ENCODE measurements at places on chromosomes 11 and 22.

- no peak for DNase-seq
Measured at GRCh38 chr11:62922653-62923431, 1.7 kb upstream of the CHRM1 start.

DNA sequence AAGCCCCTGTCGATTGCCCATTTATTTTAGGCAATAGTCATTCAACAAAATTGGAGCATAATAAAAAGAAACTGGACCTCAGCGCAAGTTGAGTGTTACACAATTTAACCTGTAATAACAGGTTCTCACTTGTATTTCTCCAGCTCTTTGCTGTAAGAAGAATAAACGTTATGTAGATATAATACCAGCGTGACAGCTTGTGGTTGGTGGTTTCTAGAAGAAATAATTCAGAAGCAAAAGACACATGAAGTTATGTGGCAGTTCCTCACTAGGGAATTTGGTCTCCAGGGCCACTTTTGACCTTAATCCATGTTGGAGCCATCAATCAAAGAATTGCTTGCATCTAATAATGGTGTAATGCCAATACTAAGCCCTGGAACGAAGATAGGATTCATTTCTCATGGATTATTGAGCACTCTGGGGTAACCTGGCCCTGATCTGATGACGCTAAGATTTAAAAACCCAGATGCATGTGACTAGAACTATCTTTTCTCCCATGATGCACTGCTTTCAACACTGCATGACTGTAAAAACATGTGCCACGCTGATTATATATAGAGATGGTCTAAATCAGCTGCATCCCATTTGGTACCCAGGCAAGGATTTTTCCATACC lies 129.7 kb upstream of the LDLRAD3 start:
- no peak for DNase-seq

DNA sequence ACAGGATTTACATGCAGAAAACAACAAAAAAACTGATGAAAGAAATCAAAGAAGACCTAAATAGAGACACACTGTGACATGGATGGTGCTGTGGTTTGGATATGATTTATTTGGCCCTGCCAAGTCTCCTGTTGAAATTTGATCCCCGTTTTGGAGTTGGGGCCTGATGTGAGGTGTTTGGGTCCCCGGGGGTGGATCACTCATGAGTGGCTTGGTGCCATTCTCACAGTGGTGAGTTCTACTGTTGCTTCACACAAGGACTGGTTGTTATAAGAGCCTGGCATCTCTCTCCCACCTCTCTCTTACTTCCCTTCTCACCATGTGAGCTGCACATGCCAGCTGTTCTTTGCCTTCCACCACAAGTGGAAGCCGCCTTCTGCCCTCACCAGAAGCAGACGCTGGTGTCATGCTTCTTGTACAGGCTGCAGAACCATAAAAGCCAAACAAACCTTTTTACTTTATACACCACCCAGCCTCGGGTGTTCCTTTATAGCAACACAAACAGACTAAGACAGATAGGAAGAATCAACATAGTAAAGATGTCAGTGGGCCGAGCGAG lies 7.8 kb upstream of the RTL6 start:
- no peak for DNase-seq

DNA sequence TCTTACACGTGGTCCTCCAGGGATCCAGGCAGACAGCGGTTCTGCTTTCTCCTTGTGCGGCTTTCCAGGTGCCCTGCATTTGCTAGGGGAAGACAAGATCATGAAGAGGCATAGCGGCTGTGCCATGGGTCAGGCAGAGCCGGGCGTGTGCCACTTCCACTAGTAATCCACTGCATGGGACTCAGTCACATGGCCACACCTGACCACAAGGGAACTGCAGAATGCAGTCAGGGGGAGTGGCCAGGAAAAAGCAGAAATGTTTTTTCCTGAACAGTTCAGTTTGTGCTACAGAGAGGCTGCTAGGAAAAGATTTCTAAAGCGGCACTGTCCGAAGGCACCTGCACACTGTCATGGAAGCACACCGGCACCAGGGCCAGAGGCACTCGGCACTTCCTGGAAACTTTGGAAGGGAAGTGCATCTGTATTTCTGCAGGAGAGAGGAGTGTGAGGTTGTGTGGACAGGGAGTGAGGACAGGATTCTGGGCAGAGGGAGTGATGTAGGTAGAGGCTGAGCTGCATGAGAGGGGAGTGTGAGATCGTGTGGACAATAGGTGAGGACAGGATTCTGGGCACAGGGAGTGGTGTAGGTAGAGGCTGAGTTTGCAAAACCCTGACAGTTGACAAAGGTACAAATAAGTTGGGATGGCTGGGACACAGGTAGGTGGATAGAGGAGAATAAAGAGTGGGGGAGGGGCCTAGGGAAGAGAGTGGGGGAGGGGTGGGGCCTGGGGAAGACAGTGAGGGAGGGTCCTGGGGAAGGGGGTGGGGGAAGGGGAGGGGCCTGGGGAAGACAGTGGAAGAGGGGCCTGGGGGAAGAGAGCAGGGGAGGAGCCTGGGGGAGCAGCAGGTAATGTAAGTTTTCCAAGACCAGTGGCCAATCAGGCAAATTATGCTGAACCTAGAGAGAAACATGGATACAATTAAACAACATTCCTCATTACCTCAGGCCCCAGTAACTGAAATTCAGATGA lies 1436.3 kb downstream of the TBC1D22A start:
- DNase-seq, result no peak

- no peak for DNase-seq
Measured at GRCh38 chr11:77141034-77141433, 13.0 kb downstream of the MYO7A start.

DNA sequence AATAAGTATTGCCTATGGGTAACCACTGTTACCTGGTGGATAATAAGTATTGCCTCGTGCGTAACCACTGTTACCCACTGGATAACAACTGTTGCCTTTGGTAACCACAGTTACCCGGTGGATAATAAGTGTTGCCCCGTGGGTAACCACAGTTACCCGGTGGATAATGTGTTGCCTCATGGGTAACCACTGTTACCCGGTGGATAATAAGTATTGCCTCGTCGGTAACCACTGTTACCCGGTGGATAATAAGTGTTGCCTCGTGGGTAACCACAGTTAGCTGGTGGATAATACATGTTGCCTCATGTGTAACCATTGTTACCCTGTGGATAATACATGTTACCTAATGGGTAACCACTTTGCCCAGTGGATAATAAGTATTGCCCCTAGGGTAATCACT lies 9.8 kb upstream of the NXPE4 start:
- no peak for DNase-seq

DNA sequence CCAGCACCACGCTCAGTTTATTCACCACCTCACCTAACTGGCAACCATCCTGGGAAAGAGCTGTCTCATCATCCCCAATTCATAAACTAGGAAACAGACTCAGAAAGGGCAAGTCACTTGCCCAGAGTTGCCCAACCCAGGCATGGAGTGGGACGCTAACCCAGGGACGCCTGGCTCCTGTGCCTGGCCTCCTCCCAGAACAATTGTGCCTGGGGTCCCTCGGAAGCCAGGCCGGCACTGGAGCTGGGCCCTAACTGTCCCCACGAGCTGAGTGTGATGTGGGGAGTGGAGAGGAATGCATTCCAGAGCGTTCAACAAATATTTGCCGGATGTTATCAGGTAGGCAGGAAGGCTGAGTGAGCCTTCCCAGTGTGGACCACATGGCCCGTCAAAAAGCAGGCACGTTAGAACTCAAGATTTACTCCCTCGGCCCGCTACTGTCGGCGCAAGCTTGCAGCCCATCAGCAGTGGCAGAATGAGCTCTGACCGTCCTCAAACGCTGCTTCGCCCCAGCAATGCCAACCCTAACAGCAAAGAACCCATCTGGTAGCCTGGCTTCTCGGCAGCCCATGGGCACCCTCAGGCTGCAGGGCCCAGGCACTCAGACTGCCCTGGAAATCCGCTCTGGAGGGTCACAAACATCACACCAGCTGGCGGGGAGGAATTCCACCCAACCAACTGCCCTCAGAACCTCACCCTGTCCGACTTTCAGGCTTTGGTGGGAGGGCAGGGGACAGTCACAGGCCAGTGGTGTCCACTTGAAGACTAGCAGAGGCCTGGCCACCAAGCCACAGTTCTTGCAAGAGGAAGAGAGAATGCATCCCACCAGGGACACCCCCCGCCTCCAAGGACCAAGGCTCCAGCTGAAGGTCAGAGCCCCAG lies 35.6 kb downstream of the MYH9 start:
- no peak for DNase-seq

GRCh38 chr22:32413719-32414118 lies 1.7 kb upstream of the RTCB start:
- no peak for DNase-seq

- no peak for DNase-seq
Measured at GRCh38 chr22:48588878-48589450, 1238.7 kb downstream of the BRD1 start.

- no peak for DNase-seq
Measured at GRCh38 chr22:49847751-49848689, 5.6 kb upstream of the ZBED4 start.

DNA sequence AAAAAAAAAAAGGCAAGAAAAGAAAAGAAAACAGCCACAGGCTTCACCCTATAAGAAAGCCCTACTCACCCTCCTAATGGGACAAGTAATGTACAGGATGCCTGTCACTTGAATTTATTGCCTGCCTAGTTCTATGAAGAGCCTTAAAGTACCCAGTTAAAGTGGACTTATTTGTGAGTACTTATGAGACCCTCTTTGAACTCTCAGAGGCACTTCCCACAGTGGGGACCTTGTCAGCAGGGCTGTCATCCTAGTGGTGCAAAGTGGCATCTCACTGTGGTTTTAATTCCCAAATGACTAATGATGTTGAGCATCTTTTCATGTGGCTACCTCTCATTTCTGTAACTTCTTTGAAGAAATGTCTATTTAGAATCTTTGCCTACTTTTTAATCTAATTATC lies 41.8 kb upstream of the BARX2 start:
- DNase-seq, result no peak

DNA sequence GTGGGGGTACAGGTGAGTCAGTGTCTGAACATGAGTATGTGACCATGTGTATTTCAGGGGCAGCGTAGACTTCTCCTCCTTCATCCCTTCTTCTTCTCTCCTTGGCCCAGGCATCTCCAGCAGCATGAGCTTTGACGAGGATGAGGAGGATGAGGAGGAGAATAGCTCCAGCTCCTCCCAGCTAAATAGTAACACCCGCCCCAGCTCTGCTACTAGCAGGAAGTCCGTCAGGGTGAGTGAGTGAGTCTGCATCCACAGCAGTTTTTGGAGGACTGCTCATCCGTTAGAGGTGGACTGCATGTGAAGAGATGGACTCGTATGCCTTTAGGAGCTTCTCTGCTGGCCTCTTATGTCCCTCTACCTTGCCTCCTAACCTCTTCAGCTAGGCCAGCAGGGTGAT lies 15.6 kb downstream of the TUB start:
- DNase-seq, result no peak

- no peak for DNase-seq
Measured at GRCh38 chr11:101436511-101437142, 147.2 kb downstream of the TRPC6 start.

GRCh38 chr11:124896821-124897391 lies 759 bp downstream of the ROBO4 start:
- DNase-seq, result no peak

DNA sequence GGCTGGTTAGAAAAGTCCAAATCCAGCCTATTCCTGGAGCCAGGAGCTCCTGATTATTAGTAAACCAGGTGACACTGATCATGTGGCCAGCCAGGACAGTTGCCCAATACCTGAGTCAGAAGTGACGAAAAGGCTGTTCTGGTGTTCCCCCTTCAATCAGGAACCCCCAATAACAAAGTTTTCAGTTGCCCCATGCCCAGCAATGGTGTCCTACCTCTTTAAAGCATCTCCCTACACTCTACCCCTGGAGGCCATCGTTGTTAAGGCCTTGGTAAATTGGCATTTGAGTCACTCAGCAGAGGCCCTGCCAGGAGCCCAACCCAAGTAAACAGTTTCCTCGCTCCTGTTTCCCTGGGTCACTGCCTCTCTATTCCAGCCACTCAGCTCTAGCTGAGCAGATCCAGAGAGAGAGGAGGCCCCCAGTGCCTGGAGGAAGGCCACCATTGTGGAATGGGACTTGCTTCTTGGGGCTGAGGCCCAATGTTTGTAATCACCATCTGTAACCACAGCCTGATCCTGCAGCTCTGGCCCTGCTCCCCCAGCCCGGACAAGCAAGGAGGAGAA lies 25.0 kb downstream of the ARHGAP1 start:
- DNase-seq, result no peak

GRCh38 chr11:44343778-44344422 lies 34.0 kb upstream of the ALX4 start:
- DNase-seq, result no peak

GRCh38 chr22:37823134-37823985 lies at the start of gene GALR3:
Gene GALR3 (plus strand): TSS chr22:37823382. CDS start chr22:37823407, 25 bp downstream.
- DNase-seq, result no peak

DNA sequence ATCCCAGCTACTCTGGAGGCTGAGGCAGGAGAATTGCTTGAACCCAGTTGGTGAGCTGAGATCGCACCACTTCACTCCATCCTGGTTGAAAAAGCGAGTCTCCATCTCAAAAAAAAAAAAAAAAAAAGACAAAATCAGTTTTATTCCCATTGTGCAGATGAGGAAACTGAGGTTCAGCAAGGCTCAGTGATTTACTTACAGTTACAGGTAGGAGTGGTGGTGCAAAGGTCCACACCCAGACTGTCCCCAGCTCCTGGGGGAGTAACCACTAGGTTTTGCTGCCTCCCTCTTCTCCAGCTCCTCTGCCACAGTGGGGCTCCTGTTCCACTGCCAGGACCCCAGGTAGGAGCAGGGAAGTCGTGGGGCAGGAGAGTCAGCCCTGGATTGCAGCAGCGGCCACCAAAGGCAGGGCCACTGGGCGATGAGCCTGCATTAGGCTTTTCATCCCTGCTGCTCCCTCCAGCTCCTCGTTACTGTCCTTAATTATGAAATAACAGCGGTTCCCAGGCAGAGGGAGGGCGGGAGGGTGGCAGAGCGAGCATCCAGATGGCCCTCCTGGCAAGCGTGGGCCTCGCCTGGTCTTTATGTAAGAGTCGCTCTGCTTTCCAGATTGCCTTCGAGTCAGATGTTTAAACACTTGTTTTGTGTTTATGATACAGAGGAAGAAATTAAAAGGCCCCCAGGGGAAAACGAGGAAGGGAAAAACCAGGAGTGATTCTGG lies 15.5 kb upstream of the RASD2 start:
- no peak for DNase-seq

GRCh38 chr11:70159627-70160570 lies 43.2 kb upstream of the FADD start:
- no peak for DNase-seq

Measured in activated CD4-positive, CD25-positive, alpha-beta regulatory T cell treated with anti-CD3 and anti-CD28 coated beads, Interleukin-2, amount 50 U/mL, for 16 hours (primary cell).